Spinal cord (tissue), 10 donors: ENCODE measurements at places on chromosomes 7 and 10. TPM values are rescaled to one million over a fixed set of nuclear protein-coding genes. Genes with fewer than 3 reads are reported as not detected.

SYT15B gene
- total RNA-seq, result 2.7 TPM

LIPJ gene
- total RNA-seq, result 0.28 TPM

PRKAG2 gene
- 46.1 TPM for total RNA-seq

GRCh38 chr10:18868919-18869318, 179.7 kb upstream of the MALRD1 start:
- DNase-seq, result no peak

DNA sequence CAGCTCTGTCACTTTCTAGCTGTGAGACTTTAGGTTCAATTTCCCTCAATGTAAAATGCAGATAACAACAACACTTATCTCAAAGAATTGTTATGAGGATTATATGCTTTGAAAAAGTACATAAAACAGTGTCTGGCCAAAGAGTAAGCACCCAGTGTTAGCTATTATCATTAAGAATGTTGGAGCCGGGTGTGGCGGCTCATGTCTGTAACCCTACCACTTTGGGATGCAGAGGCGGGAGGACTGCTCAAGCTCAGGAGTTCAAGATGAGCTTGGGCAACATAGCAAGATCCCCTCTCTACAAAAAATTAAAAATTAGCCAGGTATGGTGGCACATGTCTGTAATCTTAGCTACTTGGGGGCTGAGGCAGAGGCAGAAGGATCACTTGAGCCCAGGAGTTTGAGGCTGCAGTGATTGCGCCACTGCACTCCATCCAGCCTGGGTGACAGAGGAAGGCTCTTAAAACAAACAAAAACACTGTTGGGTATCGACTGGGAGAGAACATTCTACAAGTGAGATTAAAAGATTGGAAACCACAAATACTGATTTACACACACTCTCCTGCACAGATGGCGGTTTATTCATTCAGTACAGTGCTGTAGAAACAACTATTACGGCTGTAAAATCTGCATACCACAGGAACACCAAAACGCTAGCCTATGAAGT, 107.3 kb downstream of the PROSER2 start:
- no peak for DNase-seq

- no peak for DNase-seq
Observed at GRCh38 chr7:127961786-127962453, 69.3 kb downstream of the LRRC4 start.

GRCh38 chr10:116722736-116723427, 19.5 kb downstream of the HSPA12A start:
- no peak for DNase-seq

DNA sequence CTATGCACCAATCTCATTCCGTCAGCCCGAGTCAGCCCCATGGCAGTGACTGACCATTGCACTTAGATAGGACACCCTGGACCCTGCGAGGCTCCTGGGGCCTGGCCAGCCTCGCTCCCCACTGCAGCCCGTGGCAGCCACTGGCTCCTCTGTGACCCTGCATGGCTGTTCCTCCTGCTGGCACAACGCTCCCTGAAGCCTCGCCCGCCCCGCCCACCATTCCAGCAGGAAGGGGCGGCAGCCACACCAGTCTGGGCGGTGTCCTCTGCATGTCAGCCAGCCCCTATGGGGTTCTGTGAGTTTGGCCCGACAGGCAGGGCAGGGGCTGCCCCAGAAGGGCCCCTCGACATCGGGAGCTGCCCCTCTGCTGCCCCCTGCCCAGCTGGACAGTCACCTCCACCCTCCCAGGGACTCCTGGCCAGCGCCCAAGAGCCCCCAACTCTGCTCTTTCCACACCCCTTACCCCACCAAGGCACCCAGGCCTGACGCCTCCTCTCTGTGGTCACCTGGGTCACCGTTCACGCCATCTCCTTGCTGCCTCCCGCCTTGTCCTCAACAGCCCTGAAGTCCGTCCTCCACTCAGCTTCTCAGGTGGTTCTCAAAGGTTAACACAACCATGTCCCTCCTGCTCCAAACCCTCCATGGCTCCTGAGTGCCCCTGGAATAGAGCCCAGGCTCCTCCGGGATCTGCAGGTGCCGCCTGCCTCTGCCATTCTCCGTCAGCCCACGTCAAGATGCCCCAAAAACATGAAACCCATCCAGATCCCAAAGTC, 103.5 kb downstream of the MICALL2 start:
- DNase-seq, result no peak

- peak; percentile 49 for DNase-seq
Observed at GRCh38 chr7:153943457-153943856, 108.7 kb upstream of the DPP6 start.

DNA sequence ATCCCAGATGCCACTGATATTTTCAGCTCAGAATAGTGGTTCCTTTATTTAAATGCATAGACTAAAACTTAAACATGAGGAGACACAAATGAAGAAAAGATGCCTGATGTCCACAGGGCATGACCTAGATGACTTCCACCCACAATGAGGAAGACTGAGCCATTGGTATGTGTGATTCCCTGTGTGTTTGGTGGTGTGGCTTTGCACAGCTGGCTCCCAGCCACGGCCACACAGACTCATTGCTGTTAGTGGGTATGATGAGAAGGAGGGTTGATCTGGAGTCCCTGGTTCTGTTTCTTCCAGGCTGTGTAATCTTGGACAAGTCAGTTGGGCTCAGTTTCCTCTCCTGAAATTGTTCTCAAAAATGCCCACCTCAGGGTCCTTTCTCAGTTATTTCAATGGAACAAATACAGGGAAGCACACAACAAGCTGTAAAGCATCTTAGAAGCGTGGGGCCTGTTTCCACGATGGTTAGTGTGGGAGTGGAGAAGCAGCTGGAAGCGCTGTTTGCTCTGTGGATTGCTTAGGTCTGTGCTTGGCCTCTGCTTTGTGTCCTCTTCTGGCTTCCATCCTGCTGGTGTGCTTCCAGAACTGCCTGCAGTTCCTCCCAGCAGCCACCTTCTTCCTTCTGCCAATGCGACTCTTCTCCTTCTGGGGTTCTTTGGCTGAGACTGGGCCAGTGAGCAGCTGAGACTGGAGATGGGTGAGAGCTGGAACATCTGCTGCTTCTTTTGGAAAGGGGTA, 303.7 kb downstream of the BMPER start:
- no peak for DNase-seq

DNA sequence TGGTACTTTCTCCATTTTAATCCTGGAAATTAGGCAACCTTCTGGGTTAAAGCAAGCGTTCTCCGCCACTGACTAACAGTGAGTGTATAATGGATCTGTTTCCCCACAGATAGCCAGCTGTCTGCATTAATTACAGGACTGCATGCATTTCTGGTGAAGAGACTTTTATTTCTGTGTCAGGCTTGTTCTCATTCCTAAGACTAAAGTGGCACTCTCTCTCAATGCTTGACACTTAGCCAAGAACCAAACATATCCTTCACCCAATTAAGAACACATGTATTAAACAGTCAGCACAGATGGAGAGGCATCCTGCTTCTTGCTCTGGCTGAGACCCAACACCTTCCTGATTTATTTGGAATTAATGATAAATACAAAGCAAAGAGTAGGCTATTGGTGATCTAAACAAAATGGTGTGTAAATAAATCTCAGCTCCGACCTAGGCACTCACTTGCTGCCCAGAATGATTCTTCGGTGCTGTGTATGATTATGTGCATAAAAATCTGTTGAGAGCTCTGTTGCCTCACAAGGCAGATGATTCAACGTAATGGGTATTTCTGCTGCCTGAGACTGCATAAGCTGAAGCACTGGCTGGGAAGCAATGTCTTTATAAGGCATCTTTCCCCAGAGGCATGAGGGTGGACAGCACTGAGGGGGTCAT, 16.8 kb downstream of the CALU start:
- DNase-seq, result peak; percentile 46

DNA sequence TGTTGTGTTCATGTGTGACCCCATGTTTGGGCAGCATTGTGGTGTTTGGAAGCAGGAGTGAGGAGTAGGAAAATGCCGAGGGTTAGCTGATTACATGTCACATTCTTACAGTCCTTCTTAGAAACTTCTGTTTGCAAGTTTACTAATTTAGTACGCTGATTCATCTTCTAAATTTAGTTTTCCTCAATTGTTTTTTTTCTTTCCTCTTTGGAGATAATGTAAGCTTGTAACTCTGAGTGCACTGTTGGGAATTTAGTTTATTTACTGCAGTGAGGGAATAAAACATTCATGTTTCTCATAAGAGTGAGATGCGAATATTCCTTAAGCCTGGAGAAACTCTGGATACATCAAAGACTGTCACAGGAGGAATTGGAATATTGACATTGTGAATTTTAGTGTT, 135.0 kb downstream of the NT5C2 start:
- DNase-seq, result no peak

- peak; percentile 27 for DNase-seq
Observed at GRCh38 chr7:24284699-24285506, 913 bp downstream of the NPY start.

GRCh38 chr7:40324914-40325313, 190.1 kb downstream of the SUGCT start:
- DNase-seq, result no peak

GRCh38 chr10:3464760-3465405, 292.3 kb upstream of the PITRM1 start:
- no peak for DNase-seq

DNA sequence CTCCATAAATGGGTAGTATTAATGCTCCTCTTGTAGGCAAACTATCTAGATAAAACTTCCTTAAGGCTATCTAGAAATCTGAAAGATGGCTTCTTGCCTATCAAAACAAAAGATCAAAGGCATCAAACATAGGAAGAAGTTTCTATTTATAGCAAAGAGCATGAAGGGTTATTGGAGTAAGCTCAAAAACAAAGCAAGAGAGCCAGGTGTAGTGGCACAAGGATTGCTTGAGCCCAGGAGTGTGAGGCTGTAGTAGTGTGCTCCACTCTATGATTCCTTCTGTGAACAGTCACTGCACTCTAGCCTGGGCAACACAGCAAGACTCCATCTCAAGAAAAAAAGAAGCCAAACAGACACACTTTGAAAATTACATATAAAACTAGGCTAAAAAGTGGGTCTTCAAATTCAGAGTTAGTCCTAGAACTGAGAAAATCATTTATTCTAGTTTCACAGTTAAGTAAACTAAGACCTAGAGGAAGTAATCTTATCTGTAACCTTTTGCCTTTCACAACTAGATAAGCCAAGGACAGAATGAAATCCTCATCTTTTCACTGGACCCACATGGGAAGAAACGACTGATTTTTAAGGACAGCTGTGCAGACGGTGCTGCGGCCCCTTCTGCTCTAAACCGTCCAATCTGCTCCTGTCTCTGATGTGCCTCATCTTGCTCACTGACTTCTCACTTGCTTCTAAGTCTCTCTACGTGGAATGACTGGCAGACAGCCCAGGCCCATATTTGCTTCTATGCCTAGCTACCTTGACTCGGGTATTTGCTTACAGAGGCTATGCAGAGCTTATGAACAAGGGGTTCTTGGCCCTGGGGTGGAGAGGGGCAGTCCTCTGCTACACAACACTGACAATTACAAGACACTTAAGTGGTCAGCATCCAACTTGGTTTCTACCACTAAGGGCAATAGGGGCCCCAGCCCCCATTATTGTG, 50.0 kb downstream of the ESYT2 start:
- no peak for DNase-seq

- no peak for DNase-seq
Observed at GRCh38 chr7:18531539-18531938, 36.0 kb downstream of the HDAC9 start.

GRCh38 chr10:128025437-128025836, 100.8 kb downstream of the MKI67 start:
- DNase-seq, result no peak

GRCh38 chr10:114283091-114283490, 44.0 kb downstream of the VWA2 start:
- DNase-seq, result no peak

GRCh38 chr7:70210200-70210935, 612.1 kb downstream of the AUTS2 start:
- DNase-seq, result no peak

GRCh38 chr10:76024460-76025123, 593.2 kb downstream of the LRMDA start:
- no peak for DNase-seq

- DNase-seq, result no peak
Observed at GRCh38 chr7:45652630-45653029, 78.5 kb downstream of the ADCY1 start.

GRCh38 chr7:67675971-67676370, 679.3 kb downstream of the TYW1 start:
- DNase-seq, result peak; percentile 69

GRCh38 chr7:105306298-105306748, 82.4 kb downstream of the SRPK2 start:
- no peak for DNase-seq

DNA sequence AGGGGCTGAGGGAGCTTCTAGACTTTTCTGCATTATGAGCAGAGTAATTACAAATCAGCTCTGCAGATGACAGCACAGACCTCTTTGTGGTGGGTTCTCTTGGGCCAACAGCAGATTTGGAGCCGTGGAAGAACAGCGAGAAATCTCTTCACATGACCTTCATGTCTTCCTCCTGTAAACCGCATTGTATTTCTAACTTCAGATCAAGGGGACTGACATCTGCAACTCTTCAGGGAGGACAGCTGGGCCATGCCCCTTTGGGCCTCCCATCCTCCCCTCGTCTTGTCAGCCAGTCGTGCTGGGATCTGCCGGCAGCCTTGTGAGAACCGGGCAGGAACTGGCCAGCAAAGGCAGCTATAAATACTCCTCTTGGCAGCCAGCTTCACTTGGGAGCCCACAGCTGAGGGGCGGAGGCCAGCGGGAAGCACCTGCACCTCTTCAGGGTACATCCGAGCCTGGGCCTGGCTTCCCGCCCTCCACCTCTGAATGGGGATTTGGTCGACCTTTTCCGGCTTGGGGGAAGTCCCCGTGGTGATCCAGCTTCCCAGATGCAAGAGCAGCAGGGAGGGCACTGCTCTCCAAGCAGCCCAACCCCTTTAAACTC, 54.7 kb downstream of the STEAP1B start:
- peak; percentile 68 for DNase-seq

- DNase-seq, result no peak
Observed at GRCh38 chr7:77626586-77627308, 69.5 kb upstream of the RSBN1L start.

- no peak for DNase-seq
Observed at GRCh38 chr7:129553899-129554461, 51.6 kb downstream of the SMKR1 start.

- no peak for DNase-seq
Observed at GRCh38 chr7:33873518-33873917, 31.8 kb upstream of the BMPER start.

DNA sequence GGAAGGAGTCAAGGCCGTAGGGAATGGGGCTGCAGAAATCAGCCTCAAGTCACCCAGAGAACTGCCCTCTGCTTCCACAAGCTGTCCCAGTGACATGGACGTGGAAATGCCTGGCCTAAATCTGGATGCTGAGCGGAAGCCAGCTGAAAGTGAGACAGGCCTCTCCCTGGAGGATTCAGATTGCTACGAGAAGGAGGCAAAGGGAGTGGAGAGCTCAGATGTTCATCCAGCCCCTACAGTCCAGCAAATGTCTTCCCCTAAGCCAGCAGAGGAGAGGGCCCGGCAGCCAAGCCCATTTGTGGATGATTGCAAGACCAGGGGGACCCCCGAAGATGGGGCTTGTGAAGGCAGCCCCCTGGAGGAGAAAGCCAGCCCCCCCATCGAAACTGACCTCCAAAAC, 50.2 kb upstream of the PDCD4 start:
- DNase-seq, result no peak

GRCh38 chr7:108140671-108141070, 10.5 kb upstream of the LAMB4 start:
- DNase-seq, result no peak

GRCh38 chr10:78203915-78204818, 170.5 kb downstream of the RPS24 start:
- DNase-seq, result no peak

- no peak for DNase-seq
Observed at GRCh38 chr7:81986723-81987470, 217.1 kb upstream of the HGF start.
